ENCODE measurements at places on chromosomes 11 and 22.
A peak's percentile ranks its signal among the peaks of the same experiment; 100 is the strongest.

DNA sequence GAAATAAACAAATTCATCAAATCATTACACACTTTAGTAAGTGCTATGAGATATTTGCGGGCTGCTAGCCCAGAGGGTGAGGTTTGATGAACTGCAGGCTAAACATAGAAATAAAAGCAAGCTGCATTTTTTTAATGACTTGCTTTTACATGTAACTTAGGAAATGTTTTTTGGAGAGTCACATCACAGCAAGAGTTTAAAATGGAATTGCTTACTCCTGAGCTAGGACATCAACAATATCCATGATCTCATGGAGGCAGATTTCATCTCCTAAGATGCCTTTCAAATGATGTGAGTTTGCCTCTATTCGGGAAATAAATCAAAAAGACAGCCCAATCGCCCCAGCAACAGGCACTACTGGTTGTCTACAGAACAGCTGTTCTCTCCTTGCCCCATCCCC is 73.4 kb upstream of the CD44 start:
- no peak for DNase-seq

DNA sequence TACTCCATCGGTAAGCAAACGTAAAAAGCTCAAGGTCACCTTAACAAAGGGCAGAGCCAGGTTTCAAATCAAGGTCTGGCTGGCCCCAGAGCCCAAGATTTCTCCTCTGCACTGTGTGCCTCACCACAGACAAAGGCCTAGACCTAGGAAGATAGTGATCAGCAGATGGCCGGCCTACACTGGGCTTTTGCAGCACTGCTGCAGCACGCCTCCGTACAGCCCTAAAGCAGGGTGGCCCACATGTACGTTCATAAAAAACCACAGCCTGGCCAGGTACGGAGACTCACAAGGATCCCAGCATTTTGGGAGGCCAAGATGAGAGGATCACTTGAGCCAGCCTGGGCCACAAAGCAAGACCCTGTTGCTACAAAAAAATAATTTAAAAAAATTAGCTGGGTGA is 106.3 kb upstream of the PITPNB start:
- peak; percentile 5 for DNase-seq

DNA sequence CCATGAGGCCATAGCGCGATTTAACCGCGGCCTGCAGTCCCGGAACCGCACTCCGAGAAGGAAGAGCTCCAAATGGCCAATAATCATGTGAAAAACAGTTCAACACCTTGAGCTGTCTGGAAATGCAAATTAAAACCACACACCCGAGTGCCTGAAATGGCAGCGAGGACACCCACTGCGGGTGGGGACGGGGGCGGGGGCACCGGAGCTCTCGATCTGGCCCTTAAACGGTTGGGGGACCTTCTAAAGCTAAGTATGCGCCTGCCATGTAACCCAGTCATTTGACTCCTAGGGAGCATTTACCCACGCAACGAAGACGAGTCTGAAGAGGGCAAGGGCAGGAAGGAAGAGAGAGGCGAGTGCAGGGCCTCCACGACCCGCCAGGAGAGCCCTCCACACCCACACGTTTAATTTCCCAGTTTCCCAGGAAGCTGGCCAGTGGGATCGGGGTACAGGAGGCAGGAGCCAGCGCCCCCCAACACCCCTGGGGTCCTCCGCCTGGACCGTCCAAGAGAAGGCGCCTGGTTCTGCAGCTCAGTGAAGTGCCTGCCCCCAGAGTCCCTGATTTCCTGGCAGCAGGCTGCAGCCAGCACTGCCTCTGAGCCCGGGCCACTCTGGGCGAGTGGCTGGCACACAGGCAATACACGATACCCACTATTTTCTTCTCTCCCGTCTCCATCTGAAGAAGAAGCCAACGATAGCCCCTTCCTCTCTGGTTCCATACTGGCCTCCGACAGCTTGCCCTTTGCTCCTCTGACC is 1.7 kb downstream of the TTLL8 start:
- no peak for DNase-seq

DNA sequence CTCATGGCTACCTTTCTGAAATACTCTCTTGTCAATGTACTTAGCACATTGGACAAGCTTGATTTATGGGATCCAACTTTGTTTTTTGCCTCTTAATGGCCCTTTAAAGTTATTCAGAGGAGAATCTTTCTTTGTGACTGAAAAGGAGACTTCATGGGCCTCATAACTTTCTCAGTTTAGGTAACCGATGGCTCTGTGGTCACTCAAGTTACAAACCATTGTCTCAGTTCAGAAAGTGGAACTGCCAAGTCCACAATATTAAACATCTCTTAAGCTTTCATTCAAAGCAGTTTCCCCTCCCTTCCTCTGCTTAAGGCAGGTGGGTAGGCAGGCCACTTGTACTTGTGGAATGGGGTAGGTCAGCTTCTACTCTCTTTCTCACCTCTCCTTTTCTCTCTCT is 12.3 kb upstream of the ARL14EP start:
- DNase-seq: no peak

GRCh38 chr11:1285876-1286275 is 23.6 kb downstream of the TOLLIP start:
- no peak for DNase-seq

- DNase-seq: no peak
Observed at GRCh38 chr11:118533769-118534729, 3.1 kb downstream of the TMEM25 start.

- DNase-seq: no peak
Observed at GRCh38 chr11:57475191-57475590, 14.9 kb downstream of the RTN4RL2 start.

DNA sequence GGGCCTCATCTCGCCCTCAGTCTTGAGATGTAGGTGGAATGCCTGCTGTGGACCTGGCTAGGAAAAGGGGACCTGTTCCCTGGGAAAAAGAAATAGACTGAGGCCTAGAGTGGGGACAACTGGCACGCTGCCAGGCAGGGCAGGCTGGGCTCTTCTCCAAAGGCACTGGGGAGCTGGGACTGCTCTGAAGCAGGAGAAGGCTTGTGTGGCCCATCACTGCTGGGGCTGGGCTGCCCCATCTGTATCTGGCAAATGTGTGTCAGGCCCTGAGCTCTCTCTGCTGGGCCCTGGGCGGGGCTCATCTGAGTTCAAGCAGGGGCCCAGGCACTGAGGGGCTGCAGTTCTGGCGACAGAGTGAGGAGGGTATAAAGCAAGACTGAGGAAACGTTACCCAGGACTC is 32.9 kb downstream of the ARVCF start:
- DNase-seq: no peak
